Stimulated activated CD8-positive, alpha-beta memory T cell treated with anti-CD3 and anti-CD28 coated beads, Interleukin-15, amount 100 ng/mL, for 48 hours (primary cell): ENCODE measurements at places on chromosomes 5 and 9.

DNA sequence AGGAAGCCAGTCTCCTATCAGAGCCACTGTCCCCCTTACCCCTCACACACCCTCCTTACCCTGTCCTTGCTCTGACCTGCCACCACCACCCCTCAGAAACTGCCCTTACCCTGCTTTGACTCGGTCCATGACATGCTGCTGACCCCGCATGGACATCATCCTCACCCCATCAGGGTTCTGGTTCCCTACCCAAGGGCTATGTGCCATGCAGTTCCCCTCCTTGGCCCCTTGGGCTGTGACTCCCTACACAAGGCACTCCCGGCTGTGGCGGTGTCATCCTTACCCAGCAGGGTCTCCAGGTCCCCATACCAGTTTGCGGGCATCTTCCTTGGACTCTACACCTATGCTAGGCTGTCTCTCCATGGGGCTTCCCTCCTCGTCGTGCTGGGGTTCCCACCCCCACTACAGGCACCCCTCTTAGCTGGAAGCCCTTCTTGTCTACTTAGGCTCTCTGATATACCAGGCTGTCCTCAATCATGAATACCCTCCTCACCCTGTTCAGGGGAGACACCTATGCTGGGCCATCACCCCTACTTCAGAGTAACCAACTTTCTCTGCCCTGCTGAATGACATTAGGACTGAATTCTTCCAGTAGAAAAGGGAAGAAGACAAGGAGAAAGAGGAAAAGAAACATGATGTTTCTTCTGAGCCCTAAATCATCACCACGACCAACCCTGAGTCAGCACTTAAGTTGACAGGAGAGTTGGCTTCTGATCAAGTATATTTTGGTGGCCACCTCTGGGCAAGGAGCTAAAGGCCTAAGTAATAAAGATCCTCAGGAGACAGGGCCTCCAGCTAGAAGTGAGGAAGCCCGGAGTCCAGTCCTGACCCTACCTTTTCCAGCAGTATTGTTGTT lies 115.2 kb downstream of the GCNT1 start:
- no peak for DNase-seq

- DNase-seq: no peak
These were observed 7.9 kb downstream of the IRX4 start for GRCh38 chr5:1874771-1875220.

GRCh38 chr9:72805238-72805637 lies 147.6 kb downstream of the ALDH1A1 start:
- no peak for DNase-seq

- no peak for DNase-seq
These were observed 103.7 kb downstream of the ARHGAP26 start for GRCh38 chr5:142873831-142874230.

DNA sequence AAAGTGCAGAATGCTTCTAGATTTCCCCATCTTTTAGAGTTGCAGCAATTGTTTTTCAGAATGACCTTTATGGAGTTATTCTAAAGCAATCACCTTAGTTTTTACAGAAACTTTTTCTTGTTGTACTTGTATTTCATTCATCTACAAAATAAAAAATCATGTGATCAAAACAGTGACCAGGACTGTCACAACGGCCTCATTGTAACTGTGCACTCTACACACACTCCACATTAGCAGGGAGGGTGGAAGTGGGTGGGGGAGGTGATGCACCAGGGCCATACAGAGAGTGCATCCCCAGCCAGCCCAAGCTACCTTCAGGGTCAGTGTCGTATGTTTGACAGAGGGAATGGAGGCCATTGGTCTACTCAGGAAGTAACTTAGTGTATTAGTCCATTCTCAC lies 26.9 kb downstream of the EGFLAM start:
- DNase-seq: no peak

DNA sequence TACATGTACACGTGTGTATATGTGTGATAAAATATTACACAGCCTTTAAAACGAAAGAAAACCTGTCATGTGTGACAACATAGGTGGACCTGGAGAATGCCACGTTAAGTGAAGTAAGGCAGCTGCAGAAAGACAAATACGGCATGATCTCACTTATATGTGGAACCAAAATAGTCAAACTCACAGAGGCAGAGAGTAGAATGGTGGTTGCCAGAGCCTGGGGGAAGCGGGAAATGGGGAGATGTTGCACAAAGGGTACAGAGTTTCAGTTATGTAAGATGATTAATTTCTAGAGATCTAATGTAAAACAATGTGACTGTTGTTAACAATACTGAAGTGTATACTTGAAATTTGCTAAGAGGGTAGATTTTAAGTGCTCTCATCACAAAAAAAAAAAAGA lies 34.8 kb downstream of the ADAMTS12 start:
- no peak for DNase-seq

GRCh38 chr5:10355071-10355889 lies 1.8 kb downstream of the MARCHF6 start:
- no peak for DNase-seq

GRCh38 chr5:77882670-77883257 lies 106.6 kb upstream of the TBCA start:
- DNase-seq: peak; percentile 22

GRCh38 chr5:137142764-137143605 lies 356.1 kb downstream of the SPOCK1 start:
- DNase-seq: no peak

- DNase-seq: peak; percentile 14
These were observed 14.1 kb upstream of the OR2S2 start for GRCh38 chr9:35972093-35972492.

- peak; percentile 83 for DNase-seq
These were observed at the start of gene PFDN1 for GRCh38 chr5:140302786-140303639. TSS of gene PFDN1 (minus strand) at chr5:140303101. CDS start at chr5:140303073, 28 bp downstream.

- no peak for DNase-seq
These were observed 94.6 kb downstream of the PHF2 start for GRCh38 chr9:93671020-93671338.

- DNase-seq: no peak
These were observed 24.3 kb downstream of the HMHB1 start for GRCh38 chr5:143836161-143836725.

- DNase-seq: no peak
These were observed 170.2 kb downstream of the HSD17B3 start for GRCh38 chr9:96131825-96132224.

GRCh38 chr5:100600298-100600994 lies 65.3 kb downstream of the FAM174A start:
- no peak for DNase-seq

- no peak for DNase-seq
These were observed 219.1 kb downstream of the ADAMTS6 start for GRCh38 chr5:65262649-65263059.

GRCh38 chr9:126261584-126262356 lies 64.9 kb upstream of the MVB12B start:
- no peak for DNase-seq

GRCh38 chr5:115817386-115817785 lies 927 bp upstream of the CDO1 start:
- no peak for DNase-seq

- DNase-seq: no peak
These were observed 128.2 kb upstream of the IRX2 start for GRCh38 chr5:2879701-2880100.

DNA sequence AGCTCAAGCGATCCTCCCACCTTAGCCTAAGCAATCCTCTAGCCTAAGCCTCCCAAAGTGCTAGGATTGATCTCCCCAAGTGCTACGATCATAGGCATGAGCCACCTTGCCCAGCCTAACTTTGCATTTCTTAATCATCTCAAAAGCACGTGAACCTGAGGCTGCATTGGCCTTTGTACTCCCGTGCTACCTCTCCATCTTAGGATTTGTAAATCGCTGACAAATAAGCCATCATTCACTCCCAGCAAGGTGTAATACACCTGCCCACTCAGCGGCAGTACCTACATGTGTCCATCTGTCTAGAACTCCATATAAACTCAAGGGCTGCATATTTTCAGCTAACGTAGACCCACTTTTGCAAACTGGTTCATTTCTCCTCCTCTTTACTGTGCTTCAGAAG lies 2.8 kb downstream of the ANKH start:
- DNase-seq: no peak

DNA sequence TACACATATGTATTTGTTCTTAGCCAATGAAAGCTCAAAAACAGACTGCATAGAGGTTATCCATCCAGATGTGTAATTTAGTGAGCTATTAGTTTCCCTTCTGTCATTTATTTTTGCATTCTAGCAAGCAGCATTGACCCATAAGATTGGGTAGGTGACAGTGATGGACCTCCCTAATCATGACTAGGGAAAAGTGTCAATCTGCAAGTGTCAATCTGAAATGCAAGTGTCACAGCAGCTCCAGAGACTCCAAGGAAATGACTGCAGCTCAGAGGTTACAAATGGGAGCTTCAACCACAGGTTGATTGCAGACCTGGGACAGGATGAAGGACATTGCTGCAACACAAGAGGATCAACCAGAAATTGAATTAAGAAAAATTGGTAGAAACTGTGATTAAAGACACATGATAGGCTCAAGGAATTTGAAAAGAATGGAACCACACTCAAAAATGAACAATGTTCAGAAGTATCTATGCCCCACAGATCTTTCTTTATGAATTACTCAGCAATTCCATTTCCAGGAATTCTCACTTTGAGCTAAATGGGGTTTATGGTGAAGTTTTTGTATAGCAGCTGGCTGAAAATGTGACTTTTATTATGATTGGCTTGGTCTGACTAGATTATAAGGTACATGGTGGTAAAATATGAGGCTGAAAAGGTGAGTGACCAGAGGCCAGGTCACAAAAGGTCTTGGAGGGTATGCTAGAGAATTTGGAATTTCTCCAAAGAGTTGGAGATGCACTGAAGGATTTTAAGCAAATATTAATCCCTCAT lies 59.6 kb upstream of the HTR4 start:
- DNase-seq: no peak

GRCh38 chr5:150503977-150504620 lies 3.8 kb upstream of the NDST1 start:
- no peak for DNase-seq

DNA sequence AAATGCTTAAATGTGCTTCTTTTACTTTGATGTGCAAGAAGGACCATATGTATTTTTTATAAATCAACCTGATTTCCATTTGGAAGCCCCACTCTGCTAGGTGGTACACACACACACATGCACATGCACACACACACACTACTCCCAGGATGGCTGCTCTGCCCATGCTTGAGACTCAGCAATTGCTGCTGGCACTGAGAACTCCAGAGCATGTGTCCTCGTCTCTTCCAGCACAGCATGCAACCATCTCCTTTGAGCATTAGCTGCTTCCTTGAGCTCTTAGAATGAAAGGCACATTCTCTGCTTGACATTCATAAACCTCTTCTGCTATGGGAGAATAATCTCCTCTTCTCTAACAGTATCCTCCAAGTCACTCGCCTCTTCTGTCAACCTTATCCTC lies 115.9 kb downstream of the FEM1C start:
- DNase-seq: no peak

- no peak for DNase-seq
These were observed 7.5 kb upstream of the RAPGEF1 start for GRCh38 chr9:131747352-131747751.

DNA sequence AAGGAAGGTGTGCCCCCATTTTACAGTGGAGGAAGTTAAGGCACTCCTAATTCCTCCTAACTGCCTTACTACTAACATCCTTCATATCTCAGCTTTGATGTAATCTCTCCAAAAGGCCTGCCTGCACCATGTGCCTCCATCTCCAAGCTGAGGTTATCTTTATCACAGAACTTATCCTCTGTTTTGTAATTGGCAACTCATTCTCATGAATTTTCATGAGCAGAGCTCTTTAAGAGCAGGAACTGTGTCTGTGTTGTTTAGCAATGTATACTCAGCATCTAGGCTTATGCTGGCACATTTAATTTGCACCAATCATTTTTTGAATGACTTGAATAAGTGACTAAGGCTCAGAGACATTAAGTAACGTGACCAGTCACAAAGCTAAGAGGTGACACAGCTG lies 147.9 kb upstream of the VLDLR start:
- DNase-seq: no peak

- DNase-seq: no peak
These were observed 22.0 kb upstream of the MAPK9 start for GRCh38 chr5:180313677-180314505.

DNA sequence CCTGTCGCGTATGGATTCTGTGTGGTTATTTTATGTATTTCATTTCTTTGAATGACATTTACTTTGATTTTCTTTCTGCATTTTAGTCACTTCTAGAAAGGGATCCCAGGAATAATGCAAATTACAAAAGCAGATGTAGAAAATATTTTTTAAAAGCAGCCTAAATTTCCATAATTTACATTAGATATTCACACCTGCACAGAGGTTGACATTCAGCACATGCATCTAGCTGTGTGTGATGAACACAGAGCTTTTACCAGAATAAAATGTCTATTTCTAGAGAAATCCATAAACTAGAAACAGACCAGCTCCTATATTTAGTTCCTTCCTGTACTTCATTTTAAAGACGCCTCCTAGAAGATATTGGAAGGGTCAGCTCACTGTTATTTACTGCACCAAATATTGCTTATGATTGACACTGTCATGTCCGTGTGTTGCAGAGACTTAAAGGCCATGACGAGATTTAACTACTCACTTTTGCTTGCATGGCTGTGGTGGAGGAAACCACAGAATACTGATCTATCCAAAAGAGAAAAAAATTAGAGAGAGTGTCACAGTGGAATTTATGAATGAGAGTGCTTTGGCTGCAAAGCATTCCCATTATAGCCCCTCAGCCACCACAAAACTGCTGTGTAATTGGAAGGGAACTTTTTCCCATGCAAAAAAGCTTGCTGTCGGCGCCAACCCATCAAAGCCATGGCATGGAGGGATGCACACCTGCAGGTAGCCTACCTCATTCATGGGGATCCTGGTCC lies 58.1 kb downstream of the EBF1 start:
- no peak for DNase-seq

- no peak for DNase-seq
These were observed 403.4 kb downstream of the MAN2A1 start for GRCh38 chr5:110092955-110093785.

GRCh38 chr5:150356575-150357294 lies 762 bp upstream of the TCOF1 start:
- no peak for DNase-seq
